ENCODE measurements at places on chromosomes 11 and 22.

DNA sequence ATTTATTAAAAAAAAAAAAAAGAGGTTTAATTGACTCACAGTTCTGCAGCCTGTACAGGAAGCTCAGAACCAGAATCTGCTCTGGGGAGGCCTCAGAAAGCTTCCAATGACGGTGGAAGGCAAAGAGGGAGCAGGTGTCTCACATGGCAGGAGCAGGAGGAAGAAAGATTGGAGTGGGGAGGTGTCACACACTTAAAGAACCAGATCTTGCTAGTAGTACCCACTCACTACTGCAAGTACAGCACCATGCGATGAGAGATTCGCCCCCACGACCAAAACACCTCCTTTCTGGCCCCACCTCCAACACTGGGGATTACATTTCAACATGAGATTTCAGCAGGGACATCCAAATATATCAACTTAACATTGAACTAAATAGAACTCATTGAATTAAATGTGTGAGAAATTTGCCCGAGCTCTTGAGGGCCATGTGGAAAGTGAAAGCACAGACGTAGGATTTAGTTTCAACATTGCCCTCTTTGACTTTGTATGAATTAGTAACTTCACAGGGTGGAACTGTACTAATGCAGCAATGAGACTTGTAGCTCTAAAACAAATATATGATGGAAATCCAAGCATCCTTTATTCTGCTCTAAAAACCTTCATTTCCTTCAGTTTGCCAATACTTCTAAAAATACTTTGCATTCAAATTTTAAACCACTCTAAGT, 628.2 kb downstream of the FAM181B start:
- no peak for DNase-seq

GRCh38 chr11:100185588-100185987, 501.5 kb upstream of the ARHGAP42 start:
- no peak for DNase-seq

- no peak for DNase-seq
Observed at GRCh38 chr22:25219948-25220442, 556 bp downstream of the CRYBB2 start.

DNA sequence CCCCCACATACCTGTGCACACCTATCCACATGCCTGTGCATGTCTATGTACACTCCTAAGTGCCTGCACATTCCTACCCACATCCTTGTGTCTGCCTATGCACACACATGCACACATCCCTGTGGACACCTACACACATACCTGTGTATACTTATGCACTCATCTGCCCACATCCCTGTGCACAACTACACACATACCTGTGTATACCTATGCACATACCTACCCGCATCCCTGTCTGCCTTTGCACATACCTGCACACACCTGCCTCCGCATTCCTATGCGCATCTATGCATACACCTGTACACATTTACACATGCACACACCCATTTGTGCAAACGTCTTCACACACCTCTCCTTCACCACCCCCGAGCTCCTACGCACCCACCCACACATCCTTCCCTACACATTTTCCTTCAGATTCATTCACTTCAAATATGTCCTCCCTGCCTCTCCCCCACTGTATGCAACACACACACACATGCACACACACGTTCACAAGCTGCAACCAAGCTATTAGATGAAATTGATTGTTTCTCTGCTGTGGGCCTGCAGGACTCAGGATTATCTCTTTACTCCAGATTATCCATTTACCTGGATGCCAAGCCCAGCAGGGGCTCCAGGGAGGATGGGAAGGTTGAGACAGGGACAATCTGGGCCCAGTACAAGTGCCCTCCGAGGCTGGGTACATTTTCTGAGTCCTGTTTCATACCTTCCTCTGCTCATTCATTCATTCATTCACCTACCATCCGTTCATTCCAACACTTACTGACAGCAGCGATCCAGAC, 53.2 kb downstream of the TSPAN18 start:
- no peak for DNase-seq

DNA sequence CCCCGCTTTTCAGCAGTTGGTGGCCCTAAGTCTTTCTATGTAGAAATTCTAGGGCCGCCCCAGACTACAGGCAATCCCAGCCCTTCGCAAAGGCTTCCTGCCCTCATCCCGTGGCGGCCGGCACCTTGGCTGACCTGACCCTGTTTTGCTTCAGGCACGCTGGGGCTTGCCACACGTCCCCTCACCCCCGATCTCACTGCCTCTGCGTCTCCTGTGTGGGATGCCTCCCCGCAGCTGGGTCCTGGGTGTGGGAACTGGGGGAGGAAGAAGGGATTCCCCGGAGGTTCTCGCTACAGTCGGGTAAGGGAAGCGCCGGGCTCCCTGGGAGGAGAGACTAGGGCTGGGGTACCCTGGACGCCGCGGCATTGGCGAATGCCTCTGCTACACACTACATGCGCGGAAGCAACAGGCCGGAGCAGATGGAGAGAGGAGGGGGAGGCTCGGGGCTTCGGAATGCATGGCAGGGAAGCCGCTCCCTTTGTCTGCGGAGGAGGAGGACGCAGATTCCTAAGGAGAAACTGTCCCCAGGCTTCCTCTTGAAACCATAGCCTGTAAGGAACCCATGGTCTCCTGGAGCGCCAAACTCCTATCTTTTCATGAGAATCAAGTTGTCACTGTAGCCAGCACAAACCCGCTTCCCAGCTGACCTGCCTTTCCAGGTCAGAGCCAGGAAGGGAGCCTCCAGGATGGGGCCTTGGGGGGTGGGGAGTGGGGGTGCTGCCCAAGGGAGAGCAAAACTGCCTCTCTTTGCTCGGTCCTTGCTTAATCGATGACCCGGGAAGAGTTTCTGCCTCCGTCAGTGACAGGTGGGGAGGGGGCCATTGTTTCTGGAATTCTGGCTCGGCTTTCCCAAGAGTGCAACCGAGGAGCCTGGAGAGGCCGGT, 1.4 kb downstream of the DTX4 start:
- DNase-seq, result peak; percentile 54

GRCh38 chr11:64754919-64755662, 4.7 kb downstream of the PYGM start:
- DNase-seq, result no peak

- DNase-seq, result no peak
Observed at GRCh38 chr11:108775324-108775723, 110.5 kb downstream of the DDX10 start.

- DNase-seq, result no peak
Observed at GRCh38 chr11:61742391-61742790, 10.0 kb upstream of the MYRF start.

DNA sequence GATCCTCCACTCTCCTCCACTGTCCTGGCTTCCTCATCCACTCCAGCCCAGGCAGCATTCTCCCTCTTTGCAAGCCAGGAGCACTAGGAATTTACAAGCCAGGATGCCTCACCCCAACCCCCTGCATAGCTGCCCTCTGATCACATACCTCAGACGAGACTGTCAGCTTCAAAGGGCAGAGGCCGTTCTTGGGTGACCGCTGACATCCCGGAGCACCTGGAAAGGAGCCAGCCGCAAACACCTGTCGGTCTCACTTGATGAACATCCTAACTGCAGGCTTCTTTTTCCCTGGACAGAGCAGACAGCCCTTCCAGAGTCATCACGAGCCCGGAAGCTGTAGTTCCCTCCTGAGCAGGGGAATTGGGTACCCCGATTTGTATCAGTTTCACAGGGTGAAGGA, 451.3 kb upstream of the B3GAT1 start:
- DNase-seq, result no peak

GRCh38 chr22:39152511-39153219, at the start of gene CBX7:
TSS of gene CBX7 (minus strand) at chr22:39152680. CDS start at chr22:39152444, 236 bp downstream.
- peak; percentile 88 for DNase-seq

DNA sequence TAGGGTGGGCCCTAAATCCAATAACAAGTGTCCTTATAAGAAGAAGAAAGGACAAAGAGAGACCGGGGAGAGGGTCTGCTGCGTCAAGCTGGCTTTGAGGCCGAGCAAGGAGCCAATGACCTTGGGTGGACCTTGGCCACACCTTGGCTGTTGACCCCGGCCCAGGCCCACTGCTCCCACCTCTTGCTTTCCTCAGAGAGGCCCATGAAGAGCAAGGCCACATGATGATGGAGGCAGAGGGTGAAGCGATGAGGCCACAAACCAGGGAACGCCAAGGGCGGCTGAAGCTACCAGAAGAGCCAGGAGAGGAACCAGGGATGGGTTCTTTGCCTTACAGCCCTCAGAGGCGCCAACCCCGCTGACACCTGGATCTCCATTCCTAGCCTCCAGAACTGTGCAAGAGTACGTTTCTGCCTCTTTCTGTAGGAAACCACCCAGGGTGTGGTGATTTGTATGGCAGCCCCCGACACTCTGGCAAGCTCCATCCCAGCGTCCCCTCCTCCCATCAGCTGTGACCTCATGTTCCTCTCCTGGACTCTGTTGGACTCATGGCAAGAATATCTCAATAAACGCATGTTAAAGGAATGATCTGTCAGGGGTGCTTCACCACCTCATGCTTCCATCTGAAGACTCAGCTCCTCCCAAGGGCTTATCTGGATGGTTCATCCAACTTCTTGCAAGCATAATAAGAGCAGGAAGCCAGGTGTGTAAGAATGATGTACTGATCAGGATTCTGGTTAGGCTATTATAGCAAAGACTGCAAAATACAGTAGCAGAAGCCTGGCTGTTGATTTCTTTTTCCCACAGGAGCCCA, 41.6 kb upstream of the LINC01488 start:
- DNase-seq, result peak; percentile 43

GRCh38 chr22:42430528-42431125, 1.6 kb downstream of the NFAM1 start:
- DNase-seq, result no peak

DNA sequence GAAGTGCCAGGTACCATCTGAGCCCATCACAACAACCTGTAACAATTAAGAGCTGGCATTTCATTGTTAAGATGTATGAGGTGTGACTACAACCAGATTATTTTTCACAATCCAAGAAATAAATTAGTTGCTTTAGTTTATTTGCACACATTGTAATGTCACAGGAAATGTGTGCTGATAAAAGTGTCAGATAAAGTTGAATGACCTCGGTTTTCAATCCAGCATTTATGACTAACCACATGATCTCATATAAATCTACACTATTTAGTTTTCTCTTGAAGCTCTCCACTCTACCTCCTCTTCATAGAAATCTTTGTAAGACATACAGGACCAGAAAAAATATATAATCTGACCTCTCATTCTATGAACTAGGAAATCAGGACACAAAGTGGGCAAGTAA, 166.2 kb downstream of the PGR start:
- DNase-seq, result peak; percentile 6

GRCh38 chr11:120632579-120632978, 121.0 kb downstream of the GRIK4 start:
- no peak for DNase-seq

DNA sequence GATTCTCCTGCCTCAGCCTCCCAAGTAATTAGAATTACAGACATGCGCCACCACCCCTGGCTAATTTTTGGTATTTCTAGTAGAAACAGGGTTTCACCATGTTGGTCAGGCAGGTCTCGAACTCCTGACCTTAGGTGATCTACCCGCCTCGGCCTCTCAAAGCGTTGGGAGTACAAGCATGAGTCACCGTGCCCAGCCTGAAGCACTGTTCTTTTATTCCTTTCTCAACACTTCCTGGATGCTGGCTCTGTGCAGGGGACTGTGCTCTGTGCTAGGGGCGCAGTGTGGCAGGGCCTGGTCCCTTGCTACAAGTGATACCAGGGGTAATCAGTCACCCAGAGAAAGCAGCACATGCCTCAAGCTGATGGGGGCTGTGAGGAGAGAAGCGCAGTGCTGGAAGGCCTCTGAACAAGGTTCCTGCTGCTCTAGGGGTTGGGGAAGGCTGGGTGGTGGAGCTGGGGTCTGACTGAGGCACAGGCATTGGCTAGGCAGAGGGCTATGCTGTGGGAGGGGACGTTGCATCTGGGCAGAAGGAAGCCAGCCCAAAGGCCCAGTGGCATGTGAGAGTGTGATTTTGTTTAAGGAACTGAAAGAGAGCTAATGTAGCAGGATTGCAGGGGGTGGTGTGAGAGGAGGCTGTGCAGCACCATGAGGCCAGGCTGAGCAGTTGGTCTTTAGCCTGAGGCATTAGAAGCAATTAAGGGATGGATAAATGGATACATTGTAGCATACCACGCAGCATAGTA, 42.5 kb downstream of the CABIN1 start:
- peak; percentile 45 for DNase-seq

DNA sequence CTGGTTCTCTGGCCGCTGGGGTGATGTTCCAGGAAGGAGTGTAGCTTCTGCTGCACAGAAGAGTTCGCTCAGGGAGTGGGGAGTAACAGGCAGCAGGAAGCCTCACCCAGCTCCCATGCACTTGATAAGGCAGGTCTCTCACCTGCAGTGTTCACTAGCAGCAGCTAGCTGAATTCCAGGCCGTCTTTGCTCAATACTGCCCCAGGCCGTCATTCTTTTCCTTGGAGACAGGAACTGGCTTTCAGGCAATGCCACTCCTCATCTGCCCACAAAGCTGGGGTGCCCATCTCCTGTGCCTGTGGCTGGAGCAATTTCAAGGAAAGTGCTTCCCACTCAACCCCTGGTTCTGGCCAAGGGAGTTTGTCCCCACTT, 66.1 kb downstream of the ARHGAP42 start:
- no peak for DNase-seq

GRCh38 chr11:9399466-9399865, 15.0 kb downstream of the IPO7 start:
- DNase-seq, result peak; percentile 52

DNA sequence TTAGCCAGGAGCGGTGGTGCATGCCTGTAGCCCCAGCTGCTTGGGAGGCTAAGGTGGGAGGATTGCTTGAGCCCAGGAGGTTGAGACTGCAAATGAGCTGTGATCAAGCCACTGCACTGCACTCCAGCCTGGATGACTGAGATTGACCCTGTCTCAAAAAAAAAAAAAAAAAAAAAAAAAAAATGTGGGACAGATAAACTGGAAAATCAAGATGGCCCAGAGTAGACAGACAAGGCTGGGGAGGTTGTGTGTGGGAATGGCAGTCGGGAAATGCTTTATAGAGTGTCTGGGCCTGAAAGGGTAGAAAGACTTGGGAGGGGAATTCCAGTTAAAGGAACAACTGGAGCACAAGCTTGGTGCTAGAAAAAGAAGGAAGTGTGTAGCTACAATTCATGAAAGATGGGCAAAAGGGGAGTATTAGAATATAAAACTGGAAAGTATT, 18.2 kb upstream of the WDR74 start:
- no peak for DNase-seq

GRCh38 chr11:68066742-68067141, 27.9 kb downstream of the TCIRG1 start:
- DNase-seq, result no peak

GRCh38 chr22:50058906-50059880, 1.1 kb upstream of the TTLL8 start:
- peak; percentile 32 for DNase-seq

DNA sequence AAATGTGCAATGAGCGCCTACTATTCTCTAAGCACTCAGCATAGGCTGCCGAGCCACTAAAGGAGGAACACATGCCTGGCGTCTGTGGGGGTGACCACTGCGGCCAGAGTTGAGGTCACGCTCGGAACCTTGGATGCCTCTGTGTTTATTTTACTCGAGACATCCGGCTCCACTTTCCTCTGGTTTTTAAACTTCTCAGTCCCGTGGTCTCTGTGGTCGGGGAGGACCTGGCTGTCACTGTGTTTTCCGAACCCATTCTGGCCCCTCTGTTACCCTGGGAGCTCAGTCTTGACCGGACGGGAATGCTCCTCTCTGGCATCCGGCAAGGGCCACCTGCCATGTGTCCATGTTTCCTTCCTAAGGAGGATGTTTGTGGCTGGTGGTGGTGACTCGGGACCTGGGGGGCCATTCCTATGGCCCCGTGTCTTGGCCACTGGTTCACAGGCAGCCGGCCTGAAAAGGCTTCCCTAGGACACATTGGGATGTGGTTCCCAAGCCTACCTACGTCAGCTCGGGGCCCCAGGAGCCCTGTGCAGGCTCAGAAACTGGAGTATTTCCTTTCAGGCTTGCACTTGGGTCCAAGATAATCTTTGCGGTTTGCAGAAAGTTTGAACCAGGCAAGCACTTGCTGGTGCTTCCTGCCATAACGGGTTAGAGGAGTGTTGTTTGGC, 46.7 kb upstream of the PARVG start:
- DNase-seq, result peak; percentile 88
